Mesothelial cell of epicardium (in vitro differentiated cells): ENCODE measurements at places on chromosomes 12 and 14.

DNA sequence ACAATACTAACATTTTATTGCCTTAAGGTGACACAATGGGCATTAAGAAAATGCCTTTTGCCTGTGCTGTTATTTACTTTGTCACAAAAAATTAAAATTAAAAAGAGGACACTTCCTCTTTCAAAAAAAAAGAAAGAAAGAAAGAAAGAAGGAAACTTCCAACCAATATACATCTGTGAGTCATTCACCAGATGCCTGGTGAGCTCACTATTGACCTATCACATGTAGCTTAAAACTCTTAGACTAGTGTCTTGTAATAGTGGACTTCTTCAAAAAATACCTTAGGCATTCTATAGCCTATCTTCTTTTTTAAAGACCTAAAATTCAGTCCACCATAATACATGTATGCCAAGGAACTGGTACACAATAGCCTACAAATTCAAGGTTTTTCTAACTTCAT, 4.9 kb upstream of the SOX5 start:
- DNase-seq = no peak

DNA sequence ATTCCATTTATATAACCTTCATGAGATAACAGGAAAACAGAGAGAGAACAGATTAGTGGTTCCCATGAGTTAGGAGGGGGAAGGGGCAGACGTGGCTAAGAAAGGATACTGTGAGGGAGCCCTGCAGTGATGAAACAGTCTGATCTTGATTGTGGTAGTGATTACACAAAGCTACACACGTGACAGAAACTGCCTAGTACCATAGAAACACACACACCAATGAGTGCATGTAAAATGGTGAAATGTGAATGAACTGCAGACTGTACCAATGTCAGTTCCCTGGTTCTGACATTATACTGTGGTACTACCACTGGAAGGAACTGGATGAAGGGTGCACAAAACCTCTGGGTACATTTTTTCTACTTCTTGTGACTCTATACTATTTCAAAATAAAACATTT, 36.9 kb downstream of the NRDE2 start:
- DNase-seq = no peak

DNA sequence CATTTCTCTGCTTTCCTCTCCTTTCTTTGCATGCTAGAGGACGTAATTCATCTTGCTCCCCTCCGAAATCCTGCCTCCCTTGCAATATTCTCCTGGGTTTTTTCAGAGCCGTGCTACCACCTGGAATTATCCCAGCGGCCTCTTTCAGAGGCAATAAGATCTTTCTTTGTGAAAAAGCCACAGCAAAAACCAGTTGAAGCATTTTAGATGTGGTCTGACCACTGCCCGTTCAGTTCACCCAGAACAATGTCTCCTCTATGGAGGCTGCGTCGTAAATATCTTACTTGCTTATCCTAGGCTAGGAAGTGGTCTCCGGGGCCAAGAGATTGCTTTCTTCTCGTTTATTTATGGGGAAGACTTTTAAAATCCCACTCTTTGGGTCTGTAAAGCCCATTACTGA, 85.8 kb downstream of the TBX5 start:
- no peak for DNase-seq

GRCh38 chr12:130715998-130716968, at the start of gene RIMBP2:
RIMBP2 (minus strand) TSS chr12:130716299; CDS start chr12:130479013, 237,286 bp downstream.
- peak; percentile 65 for DNase-seq

GRCh38 chr12:50315803-50316202, 32.5 kb upstream of the LIMA1 start:
- DNase-seq = no peak

DNA sequence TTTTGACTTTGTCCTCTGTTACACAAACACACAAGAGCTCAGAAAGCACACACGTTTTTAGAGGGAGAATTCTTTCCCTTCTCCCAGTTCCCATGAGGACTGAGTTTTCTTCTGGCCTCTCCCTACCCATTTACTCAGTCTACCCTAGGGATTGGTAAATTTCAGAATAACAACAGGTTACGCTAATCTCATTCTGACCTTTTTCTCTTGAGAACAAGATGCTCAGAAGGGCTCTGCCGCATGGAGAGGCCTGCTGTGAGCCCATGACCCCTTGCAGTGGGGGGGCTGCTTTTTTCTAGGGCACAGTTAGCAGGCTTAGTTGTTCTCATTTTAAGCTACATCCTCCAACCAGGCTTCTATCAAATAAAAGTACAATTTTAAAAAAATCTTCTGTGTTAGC, 69.5 kb downstream of the GPR135 start:
- DNase-seq = no peak

DNA sequence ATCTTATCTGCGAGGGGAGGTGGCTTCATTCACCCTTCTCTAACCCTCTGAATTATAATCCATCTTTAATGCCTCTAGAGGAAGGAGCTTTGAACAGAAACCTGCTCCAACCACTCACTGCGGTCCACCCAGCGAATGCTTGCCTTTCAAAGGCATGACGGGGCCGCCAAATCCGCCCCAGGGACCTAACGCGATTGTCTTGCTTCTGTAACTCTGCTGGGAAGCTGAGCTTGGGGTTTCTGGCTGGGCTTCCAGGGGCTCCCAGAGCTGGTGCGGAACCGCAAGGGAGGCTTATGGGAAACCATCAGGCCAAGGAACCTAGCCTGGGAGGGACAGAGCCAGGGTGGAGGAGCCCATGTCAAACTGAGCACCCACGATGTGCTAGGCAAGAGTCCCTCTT, 231.2 kb upstream of the LHX5 start:
- no peak for DNase-seq

DNA sequence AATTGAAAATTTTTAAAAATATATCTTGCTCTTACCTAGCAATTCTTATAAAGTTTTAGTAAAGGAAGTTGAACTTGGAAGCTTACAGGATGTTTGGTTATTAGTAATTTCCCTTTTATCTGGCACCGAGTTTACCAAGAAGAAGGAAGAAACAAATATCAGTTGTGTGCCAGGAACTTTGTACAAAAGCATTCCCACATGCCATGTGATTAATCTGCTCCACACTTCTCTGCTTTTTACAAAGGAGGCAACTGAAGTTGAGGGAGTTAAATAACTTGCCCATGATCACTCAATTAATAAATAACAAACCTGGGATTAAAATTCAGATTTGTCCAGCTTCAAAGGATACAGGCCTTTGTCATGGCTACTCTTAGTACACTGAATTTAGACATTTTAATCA, 122.5 kb upstream of the BCAT1 start:
- DNase-seq = no peak

- no peak for DNase-seq
These were observed 118.9 kb downstream of the NPAS3 start for GRCh38 chr14:33057585-33057984.
